ENCODE measurements at places on chromosomes 12 and 14. TPM values are rescaled to one million over a fixed set of nuclear protein-coding genes. Genes with fewer than 3 reads are reported as not detected.

Gene CCDC60
- 0.75 TPM for total RNA-seq

Gene A2ML1
- total RNA-seq = not detected

Gene BICDL1
- total RNA-seq = 5.2 TPM

Gene FAM222A
- total RNA-seq = 12.5 TPM

Gene SYT10
- total RNA-seq = 0.19 TPM

Gene TMTC1
- 13.1 TPM for total RNA-seq

Gene OASL
- total RNA-seq = not detected

Gene ERBB3
- total RNA-seq = 144 TPM

Gene DNAI7
- 0.37 TPM for total RNA-seq

Gene TMPRSS12
- not detected for total RNA-seq

Gene SLC17A8
- not detected for total RNA-seq

Gene HOXC4
- 5.6 TPM for total RNA-seq

Gene VPS37B
- 41.5 TPM for total RNA-seq

Gene CARMIL3
- 9.4 TPM for total RNA-seq

Gene CCDC198
- not detected for total RNA-seq

Gene LIN52
- total RNA-seq = 22.3 TPM

Gene AHNAK2
- total RNA-seq = 1.4 TPM

Gene KLRD1
- total RNA-seq = not detected

DNA sequence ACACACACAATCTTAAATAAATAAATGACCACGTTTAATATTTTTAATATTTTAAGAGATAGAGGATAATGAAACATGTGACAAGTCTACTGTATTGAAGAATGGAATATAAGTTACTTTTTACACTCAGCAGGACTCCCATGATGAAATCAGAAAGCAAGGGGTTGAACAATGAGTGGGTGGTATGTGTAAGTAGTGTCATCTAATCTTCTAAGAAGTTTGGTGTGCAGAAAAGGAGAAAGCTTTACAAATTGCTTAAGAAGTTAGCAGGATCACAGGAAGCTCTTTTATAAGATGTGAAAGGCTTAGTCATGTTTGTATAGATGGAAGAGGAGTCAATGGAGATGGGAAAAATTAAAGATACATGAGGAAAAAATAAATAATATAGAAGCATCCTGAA, 47.8 kb downstream of the SLC15A5 start:
- DNase-seq = no peak

- no peak for DNase-seq
Observed at GRCh38 chr12:40228727-40229126, 3.9 kb downstream of the LRRK2 start.

DNA sequence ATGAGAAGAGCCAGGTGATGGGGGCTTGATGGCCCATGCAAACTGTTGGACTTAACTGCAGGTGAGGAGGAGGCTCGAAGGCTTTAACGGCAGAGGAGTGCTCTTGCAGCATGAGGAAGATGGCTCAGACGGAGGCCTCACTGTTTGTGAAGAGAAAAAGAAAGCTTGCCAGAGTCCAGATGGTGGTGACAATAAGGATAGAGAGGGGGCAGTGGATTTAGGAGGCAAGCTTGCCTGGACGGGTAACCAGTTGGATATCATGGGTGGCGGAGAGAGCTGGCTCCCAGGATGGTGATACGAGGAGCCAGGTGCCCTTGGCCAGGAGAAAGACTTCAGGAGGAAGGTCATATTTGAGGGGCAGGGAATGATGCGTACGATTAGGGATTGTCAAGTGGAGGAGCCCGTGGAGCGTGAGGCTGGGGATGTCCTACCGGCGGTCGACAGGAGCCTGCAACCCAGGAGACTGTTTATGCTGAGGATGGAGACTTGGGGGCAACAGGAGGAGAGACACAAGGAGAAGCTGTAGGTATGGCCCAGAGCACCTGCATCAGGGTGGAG, 71.8 kb downstream of the CACNA1C start:
- no peak for DNase-seq

- no peak for DNase-seq
Observed at GRCh38 chr12:6192604-6193380, 7.4 kb upstream of the CD9 start.

DNA sequence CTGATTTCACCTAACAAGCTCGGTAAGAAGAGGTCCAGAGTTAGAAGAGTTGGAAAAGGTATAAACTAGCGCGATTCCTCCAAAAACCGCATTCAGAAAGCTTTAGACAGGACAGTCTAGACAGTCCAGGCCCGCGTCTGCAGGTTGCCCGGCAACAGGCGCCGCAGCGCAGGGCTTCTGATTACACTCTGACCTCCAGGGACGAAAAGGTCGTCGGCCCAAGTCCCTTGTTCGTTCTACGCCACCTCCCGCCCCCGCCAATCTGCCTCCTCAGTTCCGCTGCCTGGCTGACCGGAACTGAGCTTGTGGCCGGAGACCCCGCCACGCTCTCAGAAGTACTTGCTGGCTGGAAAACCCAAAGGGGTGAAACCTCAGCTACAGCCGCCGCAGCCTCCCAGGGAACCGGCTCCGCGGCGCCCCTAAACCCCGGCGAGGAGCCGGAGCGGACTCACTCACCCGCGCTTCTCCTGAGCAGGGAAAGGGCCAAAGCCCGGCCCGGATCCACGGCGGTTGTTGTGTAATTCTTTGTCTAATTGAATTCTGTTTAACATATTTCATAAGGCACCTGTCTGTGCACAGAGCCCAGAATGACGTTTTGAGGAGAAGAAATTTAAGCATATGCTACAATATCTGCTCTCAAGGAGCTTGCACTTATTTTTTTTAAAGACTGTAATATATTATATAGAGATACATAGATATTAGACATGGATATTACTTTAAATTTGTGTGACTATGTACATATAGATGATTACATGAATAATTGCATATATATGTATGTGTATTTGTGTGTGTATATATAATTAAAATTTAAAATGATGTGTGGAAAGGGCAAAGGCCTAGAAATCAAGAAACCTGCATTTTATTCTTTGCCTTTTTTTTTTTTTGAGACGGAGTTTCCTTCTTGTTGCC, at the start of gene CAPS2:
Gene CAPS2, minus strand, starts transcription at position 407 of the 909 bp plus-strand sequence. CDS start 3,826 bp downstream, outside the sequence.
- peak; percentile 76 for DNase-seq

DNA sequence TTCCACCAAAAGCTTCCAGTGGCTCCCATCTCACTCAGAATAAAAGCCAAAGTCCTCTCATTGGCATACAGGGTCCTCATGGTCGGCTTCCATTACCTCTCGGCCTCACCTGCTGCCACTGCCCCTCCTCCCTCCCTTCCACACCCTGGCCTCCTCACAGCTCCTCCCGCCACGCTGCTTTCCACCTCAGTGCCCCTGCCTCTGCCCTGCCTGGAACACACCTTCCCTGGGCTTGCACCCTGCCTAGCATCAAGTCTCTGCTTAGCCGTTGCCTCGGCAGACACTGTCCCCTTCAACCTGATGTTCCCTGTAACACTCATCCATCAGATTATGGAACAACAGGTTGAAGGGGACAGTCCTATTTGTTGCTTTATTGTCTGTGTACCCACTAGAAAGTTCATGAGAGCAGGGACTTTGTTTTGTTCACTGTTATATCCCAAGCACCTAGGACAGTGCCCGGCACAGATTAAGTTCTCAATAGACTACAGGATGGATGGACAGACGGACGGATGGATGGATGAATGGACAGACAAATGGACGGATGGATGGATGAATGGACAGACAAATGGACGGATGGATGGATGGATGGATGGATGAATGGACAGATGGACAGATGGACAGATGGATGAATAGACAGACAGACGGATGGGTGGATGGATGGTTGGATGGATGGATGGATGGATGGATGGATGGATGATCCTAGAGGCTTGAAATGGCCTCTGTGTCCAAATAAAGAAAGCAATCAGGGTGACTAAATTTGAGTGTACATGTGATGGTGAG, 14.9 kb downstream of the FIGNL2 start:
- no peak for DNase-seq

- DNase-seq = no peak
Observed at GRCh38 chr12:132772606-132773005, 11.0 kb upstream of the ANKLE2 start.

- no peak for DNase-seq
Observed at GRCh38 chr12:100324498-100324897, 32.4 kb upstream of the SLC17A8 start.

DNA sequence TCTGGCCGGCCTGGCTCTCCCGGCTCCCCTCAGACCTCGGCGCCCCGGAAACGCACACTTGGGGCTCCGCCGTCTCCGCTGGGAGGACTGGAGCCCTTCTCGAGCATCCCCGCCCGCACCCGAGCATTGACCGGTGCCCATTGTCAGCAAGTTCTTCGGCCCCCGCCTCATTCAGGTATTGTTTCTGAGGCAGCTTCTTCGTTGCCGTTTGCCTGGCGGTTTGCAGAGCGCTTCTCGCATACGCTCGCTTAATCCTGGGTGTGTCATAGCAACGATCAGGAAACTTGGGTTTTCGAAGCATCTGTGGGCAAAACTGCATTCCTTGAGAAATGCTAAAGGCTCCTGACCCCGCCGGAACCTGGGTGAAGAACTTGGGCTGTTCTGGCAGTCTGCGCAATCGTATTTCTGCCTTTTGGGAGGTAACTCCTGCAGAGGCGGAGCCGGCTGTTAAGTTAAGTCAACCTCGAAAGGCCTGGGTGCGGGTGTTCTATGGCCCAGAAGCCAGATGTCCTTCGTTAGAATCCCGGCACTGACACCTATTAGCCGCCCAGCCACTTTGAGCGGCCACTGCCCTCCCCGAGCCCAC, 518 bp downstream of the GSKIP start:
- peak; percentile 32 for DNase-seq

DNA sequence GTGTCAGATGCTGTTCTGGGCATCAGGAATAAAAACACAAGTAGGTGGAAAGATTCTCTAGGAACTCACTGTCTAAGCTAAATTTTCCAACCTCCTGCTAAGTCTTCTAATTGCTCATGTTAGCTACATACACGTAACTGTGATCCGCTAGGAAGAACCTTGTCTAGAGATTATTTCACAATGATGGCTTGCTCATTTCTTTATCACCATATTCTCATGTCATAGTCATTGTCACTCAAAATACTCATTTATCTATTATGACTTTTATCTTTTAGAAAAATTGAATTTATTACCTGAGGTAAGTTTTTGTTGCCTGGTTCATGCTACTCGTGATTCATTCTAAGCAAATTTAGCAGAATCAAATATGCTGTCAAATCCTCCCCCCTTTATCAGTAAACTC, 1402.4 kb upstream of the FLRT2 start:
- no peak for DNase-seq

DNA sequence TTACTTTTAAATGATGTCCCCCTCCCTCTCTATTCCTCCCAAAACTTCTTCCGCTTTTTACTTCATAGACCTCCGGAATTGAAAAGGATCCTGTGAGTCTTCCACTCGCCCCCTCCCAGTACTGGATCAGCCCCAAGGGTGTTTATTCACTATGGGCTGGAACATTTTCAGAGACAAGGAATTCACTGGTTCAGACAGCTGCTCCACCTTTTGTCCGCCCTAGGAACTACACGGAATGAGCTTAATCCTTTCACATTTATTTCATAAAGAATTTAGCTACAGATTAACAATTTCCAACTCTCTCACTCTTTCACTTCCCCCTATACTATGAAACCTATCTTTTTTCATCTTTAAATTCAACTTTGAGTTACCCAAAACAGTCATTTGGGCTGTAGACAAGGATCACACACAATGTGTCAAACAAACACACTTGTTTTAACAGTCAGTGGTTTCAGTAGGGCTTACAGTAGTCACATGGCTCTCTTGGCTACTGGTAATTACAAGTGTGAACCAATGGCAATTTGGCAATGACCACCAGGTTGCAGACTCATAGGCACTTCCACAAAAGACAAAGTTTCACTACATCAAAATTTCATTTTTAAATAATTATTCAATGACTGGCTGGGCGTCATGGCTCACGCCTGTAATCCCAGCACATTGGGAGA, 20.6 kb downstream of the CNIH1 start:
- peak; percentile 40 for DNase-seq

- no peak for DNase-seq
Observed at GRCh38 chr14:73743431-73743931, 29.3 kb upstream of the PNMA1 start.

GRCh38 chr14:64645220-64645892, 58.9 kb upstream of the PLEKHG3 start:
- DNase-seq = no peak

- no peak for DNase-seq
Observed at GRCh38 chr12:28421374-28421773, 231.1 kb downstream of the CCDC91 start.

DNA sequence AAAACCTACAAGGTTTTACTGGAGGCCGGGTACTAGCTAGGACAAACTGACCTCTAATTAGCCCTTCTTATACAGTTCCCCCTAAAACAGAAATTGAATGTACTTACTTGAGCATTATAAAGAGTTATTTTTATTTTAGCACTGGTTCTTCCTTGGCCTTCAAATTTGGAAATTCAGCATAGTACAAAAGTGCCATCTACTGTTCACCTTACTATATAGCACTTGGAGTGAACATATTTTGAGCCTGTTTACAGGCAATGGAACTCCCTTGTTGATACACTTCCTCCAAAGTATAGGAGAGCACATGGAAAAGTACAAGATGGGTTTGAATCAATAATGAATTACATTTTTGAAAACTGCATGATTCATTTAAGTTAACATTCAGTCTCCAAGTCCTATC, 3.9 kb upstream of the POC1B start:
- DNase-seq = no peak

DNA sequence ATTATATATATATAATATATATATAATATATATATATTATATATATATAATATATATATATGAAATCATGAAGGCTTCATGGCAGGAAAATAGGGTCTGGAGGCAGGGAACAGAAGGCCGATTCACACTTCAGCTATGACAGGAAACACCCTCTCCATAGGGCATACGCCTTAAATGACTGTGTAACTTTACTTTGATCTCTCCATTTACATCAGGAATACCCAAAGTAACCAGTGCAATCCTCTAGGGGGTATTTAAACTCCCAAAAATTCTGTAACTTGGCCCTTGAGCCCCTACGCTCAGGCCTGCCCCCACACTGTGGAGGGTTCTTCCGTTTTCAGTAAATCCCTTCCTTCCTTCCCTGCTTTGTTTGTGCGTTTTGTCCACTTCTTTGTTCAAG, 40.4 kb upstream of the PPP2R5C start:
- no peak for DNase-seq

GRCh38 chr14:22870811-22871223, 723 bp upstream of the LRP10 start:
- no peak for DNase-seq

GRCh38 chr12:47488888-47489287, 216.9 kb downstream of the RPAP3 start:
- DNase-seq = no peak

DNA sequence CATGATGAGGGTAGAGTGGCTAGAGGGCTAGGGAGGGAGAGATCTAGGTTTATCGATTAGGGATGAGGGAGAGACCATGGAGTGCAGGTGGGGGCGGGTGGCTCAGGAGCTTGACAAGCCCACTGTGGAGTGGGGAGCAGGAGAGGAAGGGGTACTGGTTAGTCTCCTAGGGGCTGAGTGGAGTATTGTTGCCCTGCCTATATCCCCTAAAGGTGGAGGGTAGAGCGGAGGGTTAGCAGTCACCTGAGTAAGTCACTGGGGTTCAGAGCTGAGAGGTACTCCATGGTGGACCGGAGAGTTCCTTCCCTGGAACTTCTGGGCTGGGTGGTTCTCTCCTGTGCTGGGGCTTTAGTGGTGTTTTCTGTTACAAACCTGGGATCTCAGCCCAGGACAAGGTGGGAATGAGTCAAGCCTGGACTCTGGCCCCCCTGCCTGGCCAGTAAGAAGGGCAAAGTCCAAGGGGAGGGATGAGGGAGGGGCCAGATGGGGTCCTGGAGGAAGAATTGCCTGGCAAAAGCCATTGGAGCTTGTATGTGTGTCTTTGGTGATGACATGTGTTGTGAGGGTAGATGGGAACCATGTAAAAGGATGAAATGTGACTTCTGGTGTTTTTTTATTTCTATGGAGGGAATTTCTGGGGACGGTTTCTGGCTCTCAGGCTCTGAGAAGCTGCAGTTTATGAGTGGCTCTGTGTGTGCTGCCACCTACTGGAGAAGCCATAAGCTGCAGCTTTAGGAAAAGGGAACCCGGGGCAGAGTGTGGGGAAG, at the start of gene CIDEB:
Gene CIDEB, minus strand, starts transcription at position 403 of the 767 bp plus-strand sequence. Its CDS starts 119 bp downstream, at position 284.
- DNase-seq = peak; percentile 71
